ENCODE measurements at places on chromosomes 5 and 9. TPM values are rescaled to one million over a fixed set of nuclear protein-coding genes. Genes with fewer than 3 reads are reported as not detected.

ISL1 gene
- not detected for total RNA-seq

DNA sequence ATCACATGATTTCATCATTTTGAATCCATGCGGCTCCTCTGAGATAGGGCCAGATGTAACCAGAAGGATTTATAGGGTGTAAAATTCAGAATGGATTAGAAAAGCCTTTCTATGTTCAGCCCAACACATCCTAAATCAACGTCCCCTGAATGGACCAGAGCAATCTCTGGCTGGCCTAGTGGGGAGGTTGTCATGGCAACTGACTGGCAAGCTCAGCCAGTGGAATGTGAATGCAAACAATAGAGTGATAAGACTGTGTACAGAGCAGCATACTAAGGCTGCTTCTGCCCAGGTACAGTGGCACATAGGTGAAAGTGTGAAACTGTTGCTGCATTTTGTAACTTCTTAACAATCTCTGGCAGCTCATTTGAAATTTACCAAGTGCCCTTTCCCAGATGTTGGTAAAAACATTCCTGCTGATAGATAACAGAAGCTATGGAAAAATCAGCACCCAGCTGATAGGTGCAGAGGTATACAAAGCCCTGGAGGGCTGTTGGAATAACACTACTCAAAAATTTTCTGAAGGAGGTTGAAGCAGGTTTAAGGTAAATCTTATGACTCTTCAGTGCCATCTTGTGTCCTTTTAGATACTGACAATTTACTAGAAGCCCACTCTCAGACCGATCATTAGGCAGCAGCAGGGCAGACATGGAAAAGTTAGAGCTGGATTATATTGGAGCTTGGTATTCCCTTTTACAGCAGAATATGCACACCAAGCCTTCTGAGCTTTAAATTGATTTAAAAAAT lies 267.2 kb downstream of the RAB3C start:
- H3K36me3 ChIP-seq, result no peaks in the 10 kb centered on the region
- no peaks in the 10 kb centered on the region for H3K4me1 ChIP-seq
- no peak overlapping the region for H3K4me3 ChIP-seq
- no peaks in the 10 kb centered on the region for H3K27me3 ChIP-seq
- no peak overlapping the region for H3K27ac ChIP-seq
- no peak for DNase-seq

- H3K36me3 ChIP-seq, result peaks cover 41% of the 10 kb centered on the region
- H3K4me3 ChIP-seq, result peak overlapping the region; percentile 95
- peaks cover 52% of the 10 kb centered on the region for H3K4me1 ChIP-seq
These were observed 3.8 kb downstream of the ZFAND5 start for GRCh38 chr9:72361217-72361616.

DNA sequence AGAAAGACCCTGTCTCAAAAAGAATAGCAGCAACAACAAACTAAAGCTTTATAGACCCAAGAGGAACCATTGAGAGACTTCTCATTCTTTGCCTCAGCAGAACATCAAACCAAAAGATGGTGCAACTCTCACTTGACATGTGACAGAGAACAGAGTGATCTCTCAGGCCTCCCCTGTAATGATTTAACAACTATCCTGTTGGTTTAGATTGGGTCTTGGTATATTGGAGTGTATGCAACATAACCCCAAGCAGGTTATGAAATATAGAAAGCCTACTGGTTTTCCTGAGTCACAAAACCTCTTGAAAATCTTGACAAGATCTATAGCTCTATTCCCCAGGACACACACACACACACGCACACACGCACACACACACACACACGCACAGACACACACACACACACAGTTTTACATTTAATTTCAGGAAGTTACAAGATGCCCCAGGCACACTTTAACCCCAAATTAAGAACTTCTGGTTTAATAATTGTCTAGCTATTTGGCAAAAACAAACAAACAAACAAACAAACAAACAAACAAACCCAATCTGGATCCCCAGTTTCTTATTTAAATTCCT lies 6.5 kb upstream of the FGF1 start:
- H3K4me1 ChIP-seq, result peaks cover 19% of the 10 kb centered on the region
- no peak for DNase-seq
- no peak overlapping the region for H3K27ac ChIP-seq
- no peaks in the 10 kb centered on the region for H3K27me3 ChIP-seq
- no peaks in the 10 kb centered on the region for H3K36me3 ChIP-seq
- H3K4me3 ChIP-seq, result no peak overlapping the region

DNA sequence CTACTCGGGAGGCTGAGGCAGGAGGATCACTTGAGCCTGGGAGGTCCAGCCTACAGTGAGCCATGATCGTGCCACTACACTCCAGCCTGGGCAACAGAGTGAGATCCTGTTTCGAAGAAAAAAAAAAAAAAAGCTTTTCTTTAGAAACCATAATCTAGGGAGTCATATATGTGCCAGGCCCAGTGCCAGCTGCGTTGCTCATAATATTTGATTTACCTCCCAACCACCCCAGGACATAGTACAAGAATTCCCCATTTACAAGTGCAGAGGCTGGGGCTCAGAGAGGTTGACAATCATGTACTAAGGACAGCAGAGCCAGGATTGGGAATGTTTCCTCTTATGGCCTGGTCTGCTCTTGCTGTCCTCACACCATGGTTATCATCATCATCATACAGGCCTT lies 25.1 kb upstream of the TRIM14 start:
- no peaks in the 10 kb centered on the region for H3K36me3 ChIP-seq
- no peaks in the 10 kb centered on the region for H3K4me1 ChIP-seq
- H3K27me3 ChIP-seq, result no peaks in the 10 kb centered on the region
- H3K4me3 ChIP-seq, result no peak overlapping the region
- peak overlapping the region; percentile 52 for H3K27ac ChIP-seq
- DNase-seq, result no peak

DNA sequence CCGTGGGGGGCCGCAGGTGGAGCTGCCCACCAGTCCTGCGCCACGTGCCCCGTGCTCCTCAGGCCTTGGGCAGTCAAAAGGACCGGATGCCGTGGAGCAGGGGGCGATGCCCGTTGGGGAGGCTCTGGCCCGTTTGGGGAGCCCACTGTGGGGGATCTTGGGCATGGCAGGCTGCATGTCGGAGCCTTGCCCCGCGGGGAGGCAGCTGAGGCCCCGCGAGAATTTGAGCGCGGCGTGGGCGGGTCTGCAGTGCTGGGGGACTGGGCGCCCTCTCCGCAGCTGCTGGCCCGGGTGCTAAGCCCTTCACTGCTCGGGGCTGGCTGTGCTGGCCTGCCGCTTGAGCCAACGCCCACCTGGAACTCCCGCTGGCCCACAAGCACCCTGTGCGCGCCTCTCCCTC lies 445.6 kb upstream of the EDIL3 start:
- no peaks in the 10 kb centered on the region for H3K4me1 ChIP-seq
- H3K27ac ChIP-seq, result no peak overlapping the region
- no peak overlapping the region for H3K4me3 ChIP-seq

GRCh38 chr5:128422612-128423011 lies 115.4 kb downstream of the FBN2 start:
- H3K4me1 ChIP-seq, result no peaks in the 10 kb centered on the region
- no peak overlapping the region for H3K27ac ChIP-seq
- H3K27me3 ChIP-seq, result no peaks in the 10 kb centered on the region
- no peak for DNase-seq
- H3K4me3 ChIP-seq, result no peak overlapping the region
- no peaks in the 10 kb centered on the region for H3K36me3 ChIP-seq

DNA sequence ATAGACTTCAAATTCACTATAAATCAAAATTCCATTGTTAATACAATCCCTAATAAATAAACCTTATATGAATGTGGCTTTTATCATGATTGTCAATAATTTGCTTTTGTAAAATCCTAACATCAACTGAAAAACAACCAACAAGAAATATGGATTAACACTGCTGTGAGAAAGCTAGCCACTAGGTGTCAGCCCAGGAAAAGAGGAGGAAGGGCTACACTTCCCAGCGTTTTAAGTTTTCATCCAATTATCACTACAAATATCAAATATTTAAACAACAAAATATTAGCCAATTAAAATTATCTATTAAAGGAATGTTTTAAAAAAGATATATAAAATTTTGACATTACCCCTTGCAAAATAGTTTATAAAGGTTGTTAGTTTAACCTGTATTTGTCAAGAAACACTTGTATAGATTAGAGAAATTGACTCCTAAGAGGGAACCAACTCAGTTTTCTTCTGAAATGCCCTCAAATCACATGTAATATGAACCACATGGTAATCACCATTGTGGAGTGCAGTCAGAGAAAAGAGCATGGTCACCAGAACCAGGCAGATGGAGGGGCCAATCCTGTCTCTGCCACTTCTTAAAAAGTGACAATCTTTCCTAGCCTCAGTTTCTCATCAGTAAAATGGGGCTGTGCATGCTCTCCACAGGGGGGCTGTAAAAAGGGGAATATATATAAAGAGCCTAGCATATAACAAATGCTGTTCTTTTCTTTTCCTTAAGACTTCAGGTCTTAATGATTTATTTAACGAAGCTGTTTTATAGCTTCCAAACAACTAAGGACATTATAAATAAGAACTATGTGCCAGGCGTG lies 188.2 kb downstream of the CRB2 start:
- no peaks in the 10 kb centered on the region for H3K36me3 ChIP-seq
- no peaks in the 10 kb centered on the region for H3K27me3 ChIP-seq
- DNase-seq, result peak; percentile 45

- no peak for DNase-seq
- H3K4me3 ChIP-seq, result no peak overlapping the region
- H3K36me3 ChIP-seq, result no peaks in the 10 kb centered on the region
- H3K27me3 ChIP-seq, result no peaks in the 10 kb centered on the region
- no peak overlapping the region for H3K27ac ChIP-seq
These were observed 16.3 kb upstream of the MROH2B start for GRCh38 chr5:41087461-41087860.
